ENCODE measurements at places on chromosomes 16 and 17.

DNA sequence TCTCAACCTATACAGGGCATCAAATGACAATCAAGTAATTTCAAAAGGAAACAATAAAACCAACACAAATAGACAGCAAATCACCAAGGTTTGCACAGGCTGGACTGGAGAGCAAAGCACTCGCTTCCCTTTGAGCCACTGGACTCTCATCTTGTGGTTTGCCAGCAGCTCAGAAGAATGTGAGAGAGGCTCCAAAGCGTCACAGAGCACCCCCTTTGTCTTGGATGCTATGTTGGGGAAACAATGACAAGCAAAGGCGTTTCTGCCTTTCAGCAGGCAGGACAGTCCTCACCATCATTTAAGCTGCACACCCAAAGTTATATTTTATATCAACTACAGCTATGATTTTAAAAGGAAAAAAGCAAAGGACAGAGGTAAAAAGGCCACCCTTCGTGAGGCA is 13.2 kb downstream of the SLC6A4 start:
- DNase-seq = no peak

- no peak for DNase-seq
Measured at GRCh38 chr17:80616705-80617104, 72.1 kb downstream of the RPTOR start.

- DNase-seq = no peak
Measured at GRCh38 chr16:23823475-23824384, 12.1 kb upstream of the PRKCB start.

DNA sequence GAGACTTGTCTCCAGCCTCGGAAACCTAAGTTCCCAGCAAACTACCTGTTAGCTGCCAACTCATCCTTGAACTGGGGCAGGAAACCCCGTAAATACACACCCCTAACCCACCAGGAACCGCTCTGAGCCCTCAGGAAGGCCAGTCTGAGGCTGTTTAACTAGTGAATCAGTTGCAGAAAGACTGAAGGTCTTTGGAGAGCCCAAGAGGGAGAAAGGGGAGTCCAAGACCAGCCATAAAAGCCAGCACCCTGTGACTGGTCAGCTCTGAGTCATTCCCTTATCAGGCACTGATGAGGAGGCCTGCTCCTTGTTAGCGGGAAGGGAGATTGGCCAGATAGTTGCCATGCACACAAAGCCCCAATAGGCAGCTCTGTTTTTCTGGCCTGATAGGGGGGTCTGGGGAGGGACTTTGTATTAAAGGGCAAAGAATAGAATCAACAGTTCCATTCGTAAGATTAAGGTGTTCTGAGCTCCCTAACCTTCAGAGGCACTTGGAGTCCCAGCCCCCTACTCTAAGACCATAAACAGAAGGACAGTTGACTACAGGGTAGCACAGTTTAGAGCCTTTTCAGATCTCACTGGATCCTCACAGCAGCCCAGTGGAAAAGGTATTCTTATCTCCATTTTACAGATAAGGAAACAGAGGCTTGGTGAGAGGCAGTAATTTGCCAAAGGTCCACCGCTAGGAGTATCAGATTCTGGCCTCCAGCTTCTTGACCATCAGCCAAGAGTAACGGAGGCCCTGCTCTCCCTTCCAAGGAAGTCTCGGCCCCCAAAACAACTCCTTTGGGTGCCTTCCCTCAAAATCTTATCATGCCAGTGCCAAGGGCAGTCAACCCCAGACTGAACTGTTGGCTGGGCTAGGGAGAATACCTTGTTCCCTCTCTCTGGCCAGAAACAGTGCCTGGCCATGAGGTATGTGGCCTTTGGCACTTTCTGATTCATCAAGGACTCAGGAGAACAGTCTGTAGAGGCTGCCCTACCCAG is 2.2 kb upstream of the KRT19 start:
- no peak for DNase-seq

- no peak for DNase-seq
Measured at GRCh38 chr17:77288115-77288619, 147.4 kb downstream of the SEC14L1 start.

DNA sequence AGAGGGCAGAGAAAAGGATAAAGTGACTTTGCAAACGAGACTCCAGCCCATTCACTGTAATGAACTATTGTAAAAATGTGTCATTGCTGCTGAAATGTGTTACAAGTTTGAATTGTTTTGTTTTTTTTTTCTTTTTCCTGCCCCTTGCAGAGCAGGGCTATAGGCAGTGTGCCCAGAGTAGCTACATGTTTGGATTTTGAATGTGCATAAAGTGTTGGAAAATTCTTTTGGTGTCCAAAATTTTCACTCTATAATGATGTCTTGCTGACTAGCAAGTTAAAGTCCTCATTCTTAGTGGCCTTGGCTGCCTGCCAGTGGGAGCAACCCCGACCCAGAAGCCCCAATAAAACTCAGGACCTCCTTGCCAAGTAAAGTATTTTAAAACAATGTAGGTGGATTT is 66.5 kb downstream of the IGF2BP1 start:
- no peak for DNase-seq

- no peak for DNase-seq
Measured at GRCh38 chr16:46857368-46857945, 26.5 kb upstream of the C16orf87 start.

- DNase-seq = no peak
Measured at GRCh38 chr16:49461517-49461951, 87.9 kb downstream of the C16orf78 start.

DNA sequence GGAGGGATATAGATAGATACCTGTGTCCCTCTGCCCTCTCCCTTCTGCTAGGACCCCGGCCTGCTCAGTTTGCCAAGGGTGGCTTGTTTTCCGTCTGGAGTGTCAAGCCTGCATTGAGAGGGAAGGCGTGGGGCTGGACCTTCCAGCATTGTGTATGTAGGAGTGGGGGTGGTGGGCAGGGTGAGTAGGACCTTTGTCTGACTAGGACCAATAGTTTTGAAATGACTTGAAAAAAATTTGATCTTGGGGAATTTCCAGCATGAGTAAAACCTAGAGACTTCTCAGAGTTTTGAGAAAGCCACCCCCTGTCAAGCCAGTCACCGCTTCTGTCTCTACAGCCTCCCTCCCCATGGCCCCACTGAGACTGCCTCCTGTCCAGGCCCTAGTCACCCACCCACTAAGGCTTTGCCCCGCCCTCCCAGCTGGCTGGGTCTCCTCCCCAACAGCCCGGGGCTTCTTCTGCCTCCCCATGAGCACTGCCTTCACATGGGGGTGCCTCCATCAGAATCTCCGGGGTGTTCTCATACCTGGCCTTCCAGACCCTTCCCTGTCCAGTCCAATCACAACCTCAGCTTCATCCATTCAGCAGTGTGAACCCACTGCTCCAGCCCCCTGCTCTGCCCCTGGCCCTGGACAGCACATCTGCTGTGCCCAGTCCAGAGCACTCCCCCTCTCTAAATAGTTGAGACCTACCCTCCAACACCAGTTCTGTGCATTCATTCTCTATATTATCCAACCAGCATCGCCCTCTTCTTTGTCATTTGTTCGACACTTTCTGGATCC is 207.0 kb downstream of the MSI2 start:
- DNase-seq = no peak

DNA sequence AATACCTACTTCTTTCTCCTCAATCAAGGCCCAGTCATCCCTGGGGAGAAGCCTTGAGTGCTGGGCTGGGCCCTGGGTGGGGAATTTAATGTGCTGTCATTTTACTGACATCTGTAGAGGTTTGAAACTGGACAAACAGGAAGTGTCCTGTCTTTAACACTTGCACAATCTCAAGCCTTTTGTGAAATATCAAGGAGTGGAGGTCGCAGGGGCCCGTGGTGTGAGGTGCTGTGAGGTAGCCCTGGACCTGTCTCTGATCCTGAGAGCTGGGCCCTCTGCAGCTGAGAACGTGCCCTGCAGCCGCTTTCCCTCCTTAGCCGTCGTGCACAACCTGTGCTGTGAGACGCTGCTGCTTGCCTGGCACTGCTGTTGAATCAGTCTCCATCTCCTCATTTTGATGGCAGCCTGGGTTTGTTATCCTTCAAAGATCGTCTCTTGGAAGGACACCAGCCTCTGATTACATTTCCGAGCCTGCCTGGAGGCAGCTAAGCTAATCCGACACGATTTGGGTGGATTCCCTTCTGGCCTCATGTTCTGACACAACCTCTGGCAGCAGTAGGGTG is 29.9 kb downstream of the SMARCE1 start:
- DNase-seq = no peak

- no peak for DNase-seq
Measured at GRCh38 chr16:60816461-60816860, 1219.8 kb downstream of the CDH8 start.

DNA sequence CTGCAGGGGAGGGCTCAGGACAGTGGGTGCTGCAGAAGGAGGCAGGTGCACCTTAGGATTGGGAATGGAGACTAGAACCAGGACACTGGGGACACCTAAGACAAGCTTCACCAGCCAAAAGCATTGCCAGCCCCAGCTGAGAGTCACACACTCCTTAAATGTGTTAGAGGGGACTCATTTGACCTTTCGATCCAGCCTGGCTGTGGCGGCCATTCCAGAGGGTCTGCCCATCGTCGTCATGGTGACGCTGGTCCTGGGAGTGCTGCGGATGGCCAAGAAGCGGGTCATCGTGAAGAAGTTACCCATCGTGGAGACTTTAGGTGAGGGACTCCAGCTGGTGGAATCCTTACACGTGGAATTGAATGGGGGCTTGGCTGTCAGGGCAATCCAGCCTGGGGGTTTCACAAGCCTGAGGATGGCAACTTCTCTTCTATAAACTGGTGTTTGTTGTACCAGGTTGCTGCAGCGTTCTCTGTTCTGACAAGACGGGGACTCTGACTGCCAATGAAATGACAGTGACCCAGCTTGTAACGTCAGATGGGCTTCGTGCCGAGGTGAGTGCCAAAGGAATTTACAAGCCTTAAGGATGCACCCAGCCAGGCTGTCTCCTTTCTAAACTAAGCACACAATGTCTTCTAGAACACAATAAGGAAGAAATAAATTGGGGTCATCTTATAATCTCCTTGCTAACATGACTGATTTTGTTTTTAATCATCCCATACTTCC is 65.3 kb downstream of the MEAK7 start:
- no peak for DNase-seq

DNA sequence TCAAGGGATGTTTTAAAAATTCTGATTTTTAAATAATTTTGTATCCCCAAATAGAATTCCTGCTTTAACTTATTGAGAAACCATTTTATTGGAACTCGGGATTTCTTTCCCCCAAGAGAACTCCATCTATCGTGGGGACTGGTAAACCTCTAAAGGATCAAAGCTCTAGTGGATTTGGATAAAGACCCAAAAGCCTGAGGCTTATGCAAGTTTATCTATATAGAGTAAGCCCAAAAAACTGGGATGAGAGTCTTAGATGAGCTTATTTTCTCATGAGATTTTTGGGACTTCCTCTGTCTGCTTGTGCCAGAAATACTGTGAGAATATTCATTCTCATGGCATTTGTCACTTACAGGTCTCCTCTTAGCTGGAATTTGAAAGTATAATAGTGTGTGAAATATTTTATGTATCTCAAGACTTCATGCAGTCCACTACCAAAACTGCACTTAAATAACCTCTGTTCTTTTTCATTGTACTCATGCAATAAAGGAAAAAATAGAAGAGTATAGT is 333.1 kb downstream of the BCAS3 start:
- DNase-seq = no peak

DNA sequence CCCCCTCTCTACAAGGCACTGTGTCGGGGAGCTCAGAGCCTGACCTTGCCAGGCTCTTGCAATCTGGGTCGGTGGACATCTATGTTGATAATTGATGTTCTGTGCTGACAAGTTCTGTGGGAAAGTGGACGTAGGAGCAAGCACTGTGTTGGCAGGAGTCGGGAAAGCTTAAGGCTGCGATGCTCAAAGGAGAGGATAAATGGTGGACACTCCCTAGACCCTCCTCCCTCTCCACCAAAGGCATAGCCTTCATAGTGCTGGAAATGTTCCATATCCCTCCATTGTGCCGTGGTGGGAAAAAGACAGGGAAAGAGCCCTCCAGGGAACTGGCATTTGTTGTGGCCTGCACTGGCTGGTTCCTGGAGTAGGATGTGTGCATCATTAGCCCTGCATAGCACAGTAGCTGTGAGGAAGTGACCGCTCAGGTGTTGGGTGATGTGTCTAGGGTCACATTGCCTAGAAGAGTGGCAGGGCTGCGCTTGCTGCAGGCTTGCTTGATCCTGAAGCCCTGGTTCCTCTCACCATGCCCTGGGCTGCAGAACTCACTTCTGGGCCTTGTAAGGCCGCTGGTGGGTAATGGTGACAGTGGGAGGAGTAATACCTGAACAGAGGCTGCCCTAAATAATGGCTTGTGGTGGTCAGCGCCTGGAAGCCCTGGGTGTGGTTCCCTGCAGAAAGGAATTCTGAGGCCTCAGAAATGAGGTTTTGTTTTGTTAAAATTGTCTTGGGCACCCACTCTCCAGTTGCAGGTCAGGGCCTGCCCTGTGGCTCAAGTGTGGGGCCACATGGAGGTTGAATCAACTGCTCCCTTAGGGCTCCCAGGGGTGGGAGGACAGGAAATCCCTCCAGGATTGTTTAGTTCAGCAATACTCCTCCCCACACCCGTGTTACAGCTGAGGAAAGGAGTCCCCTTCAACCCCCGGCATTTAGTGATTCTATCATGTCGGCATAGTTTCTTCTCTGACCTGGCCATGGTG is 62.6 kb downstream of the KSR1 start:
- DNase-seq = no peak

DNA sequence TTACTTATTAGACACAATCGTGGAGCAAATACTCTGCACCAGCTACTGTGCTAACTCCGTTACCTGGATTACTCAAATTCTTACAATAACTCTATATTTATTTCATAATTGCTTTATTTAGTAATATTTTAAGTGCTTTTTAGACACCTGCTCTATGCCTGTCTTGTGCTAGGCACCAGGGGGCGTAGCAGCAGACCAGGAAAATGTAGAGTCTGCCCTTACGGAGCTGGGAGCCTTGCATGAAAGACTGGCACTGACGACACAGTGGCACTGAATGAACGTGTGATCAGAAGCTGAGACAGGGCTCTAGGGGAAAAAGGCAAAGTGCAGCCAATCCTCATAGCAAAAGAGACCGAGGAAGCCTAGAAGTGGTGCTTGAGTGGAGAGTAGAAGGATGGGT is 486.5 kb downstream of the CDH13 start:
- peak; percentile 55 for DNase-seq

- no peak for DNase-seq
Measured at GRCh38 chr17:58267347-58268324, 13.1 kb downstream of the MPO start.

DNA sequence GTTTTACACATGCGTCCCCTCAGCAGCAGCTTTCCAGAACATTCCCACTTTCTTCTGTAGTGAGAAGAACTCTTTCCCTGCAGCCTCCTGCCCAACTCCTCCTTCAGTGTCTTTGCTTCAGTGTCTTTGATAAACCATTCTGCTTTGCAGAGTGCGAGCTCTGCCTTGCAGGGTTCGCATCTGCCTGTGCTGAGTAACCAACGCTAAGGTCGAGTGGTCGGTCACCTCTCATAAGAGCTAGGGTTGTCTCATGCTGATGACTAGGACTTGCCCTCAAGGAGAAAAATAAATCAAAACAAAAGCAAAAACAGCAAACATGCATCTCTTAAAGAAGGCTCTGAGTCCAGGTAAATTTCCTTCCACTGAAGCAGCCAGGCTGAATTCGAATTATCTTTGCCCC is 22.7 kb downstream of the MAPT start:
- DNase-seq = no peak

- peak; percentile 90 for DNase-seq
Measured at GRCh38 chr16:75251280-75252048, at the start of gene BCAR1. Gene BCAR1, minus strand, starts transcription at chr16:75251624. Its CDS starts 142 bp downstream, at chr16:75251482.

GRCh38 chr17:65202844-65203571 is 65.8 kb downstream of the RGS9 start:
- DNase-seq = no peak
